ENCODE measurements at places on chromosomes 5 and 9.

DNA sequence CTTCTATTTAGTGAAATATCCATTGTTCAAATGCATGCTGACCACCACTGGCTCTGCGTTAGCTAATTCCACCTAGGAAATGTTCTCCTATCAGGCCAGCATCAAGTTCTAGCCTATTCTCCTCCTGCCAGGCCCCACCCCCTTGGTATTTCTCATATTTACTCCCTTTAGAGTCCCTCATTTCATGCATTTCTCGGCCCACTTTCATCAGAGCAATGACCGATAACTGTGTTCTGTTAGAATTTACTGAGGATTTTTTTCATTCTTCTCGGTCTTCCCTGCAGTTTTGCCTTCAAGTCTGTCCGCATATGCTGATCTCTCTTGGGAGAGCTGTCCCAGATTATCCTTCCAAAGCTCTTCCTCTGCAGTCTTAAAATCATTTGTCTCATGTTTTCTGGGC is 143.4 kb downstream of the GOLPH3 start:
- DNase-seq: no peak

GRCh38 chr9:78366827-78367226 is 69.9 kb downstream of the PSAT1 start:
- no peak for DNase-seq

DNA sequence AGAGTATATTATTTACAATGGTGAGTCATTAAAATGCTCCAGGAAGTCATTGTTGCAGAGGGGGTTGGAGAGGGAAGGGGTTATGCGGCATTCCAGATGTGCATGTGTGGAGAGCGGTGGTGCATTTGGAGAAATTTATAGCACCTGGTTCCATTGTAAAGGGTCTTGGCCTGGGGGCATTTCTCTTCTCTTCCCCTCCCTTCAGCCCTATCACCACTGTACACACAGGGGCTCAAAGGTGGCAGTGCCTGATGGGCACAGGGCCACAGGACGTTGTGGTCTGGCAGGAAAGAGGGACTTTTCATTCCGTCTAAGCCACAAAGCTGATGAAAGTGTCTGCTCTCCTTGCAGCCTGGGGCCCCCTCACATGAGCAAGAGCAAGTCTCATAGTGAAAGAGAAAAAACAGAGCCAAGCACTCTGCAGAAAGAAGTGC is 442.4 kb upstream of the ZNF462 start:
- DNase-seq: no peak

- no peak for DNase-seq
Observed at GRCh38 chr9:82101475-82101874, 112.9 kb downstream of the SPATA31D1 start.

- no peak for DNase-seq
Observed at GRCh38 chr9:36780186-36780585, 207.5 kb downstream of the MELK start.

- DNase-seq: no peak
Observed at GRCh38 chr5:16805486-16805885, 130.6 kb downstream of the MYO10 start.

GRCh38 chr9:129885018-129885669 is 49.9 kb downstream of the USP20 start:
- DNase-seq: no peak

- DNase-seq: no peak
Observed at GRCh38 chr9:129052592-129052991, 16.2 kb downstream of the MIGA2 start.

DNA sequence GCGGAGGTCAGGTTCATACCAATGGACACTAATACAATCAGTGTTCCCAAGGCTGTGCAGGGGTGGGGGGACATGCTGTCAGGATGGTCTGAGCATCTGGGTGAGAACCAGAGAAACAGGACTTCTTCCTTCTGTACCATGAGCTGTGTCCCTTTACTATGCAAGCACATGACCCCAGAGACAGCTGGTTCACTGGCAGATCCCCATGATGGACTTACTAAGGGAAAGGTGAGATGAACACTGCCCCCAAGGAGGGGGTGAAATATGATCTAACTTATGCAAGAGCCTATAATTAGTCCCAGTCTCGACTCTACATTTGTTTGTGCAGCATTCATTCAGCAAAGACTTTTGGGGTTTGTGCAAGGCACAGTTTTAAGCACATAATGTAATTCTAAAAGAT is 91.4 kb downstream of the LIFR start:
- no peak for DNase-seq

- no peak for DNase-seq
Observed at GRCh38 chr9:130972957-130973685, 34.1 kb upstream of the FIBCD1 start.

DNA sequence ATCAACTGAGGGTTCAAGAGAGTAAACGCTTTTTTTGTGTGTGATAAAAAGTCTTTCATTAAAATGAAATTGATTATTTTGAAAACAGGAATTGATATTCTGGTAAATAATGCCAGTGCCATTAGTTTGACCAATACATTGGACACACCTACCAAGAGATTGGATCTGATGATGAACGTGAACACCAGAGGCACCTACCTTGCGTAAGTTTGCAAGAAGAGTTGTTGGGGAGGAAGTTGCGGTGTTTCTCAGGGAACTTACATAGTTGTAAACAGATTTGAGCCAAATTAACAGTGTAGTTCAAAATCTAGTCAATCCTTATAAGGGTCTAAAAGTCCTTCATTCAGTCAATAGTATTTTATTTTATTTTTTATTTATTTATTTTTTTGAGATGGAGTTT is 28.9 kb downstream of the HSDL2 start:
- DNase-seq: no peak

- DNase-seq: no peak
Observed at GRCh38 chr9:104743376-104743985, 4.0 kb upstream of the NIPSNAP3A start.

DNA sequence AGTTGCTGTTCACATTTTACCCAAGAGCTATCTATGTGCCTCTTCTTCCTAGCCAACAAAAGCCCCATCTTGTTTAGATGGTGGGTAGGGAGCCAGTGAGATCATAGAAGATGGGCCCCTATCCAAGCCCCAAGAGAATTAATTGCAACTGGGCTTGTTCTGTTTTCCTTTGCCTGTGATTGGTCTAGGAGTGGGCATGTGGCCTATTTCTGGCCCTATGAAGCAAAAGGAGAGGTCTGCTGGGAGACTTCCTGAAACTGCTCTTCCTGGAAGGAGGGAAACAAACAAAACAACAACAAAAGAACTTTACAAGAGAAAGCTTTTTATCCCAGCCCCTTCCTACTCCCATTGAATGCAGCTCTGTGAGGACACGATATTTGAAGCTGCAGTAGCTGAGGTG is 32.5 kb upstream of the ALDOB start:
- DNase-seq: no peak

DNA sequence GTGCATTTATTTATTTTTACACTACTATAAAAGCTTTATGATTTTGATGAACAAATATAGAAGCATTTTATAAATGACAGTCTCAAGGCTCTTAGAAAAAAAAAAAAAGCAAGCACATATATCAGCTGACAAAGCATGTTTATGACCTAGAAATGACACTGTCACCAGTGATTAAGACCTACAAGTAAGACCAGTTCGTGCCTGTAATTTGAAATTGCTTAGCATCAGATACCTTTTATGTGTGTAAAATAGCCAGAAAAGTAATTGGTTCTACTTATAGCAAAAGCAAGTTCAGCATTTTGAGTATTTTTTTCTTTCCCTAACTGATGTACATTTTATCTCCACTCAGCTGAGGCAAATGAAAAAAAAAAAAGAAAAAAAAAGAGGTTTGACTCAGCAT is 808.4 kb downstream of the CDH18 start:
- no peak for DNase-seq

DNA sequence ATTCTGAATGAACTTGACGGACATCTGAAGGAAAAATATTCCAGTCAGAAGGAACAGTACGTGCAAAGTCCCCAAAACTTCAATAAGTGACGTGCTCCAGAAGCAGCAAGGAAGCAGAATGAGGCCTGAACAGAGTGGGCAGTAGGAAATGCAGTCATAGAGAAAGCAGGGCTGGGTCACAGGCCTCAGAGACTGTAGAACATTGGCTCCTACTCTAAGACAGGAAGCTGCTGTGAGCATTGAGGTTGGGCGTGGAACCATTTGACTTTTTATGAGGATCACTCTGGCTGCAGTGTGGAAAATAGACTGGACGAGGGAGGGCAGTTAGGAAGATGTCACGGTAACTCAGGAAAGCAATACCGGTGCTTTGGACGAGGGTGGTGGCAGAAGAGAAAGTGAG is 64.0 kb downstream of the DOCK8 start:
- no peak for DNase-seq

GRCh38 chr9:22040760-22041159 is 31.7 kb upstream of the CDKN2B start:
- DNase-seq: no peak

DNA sequence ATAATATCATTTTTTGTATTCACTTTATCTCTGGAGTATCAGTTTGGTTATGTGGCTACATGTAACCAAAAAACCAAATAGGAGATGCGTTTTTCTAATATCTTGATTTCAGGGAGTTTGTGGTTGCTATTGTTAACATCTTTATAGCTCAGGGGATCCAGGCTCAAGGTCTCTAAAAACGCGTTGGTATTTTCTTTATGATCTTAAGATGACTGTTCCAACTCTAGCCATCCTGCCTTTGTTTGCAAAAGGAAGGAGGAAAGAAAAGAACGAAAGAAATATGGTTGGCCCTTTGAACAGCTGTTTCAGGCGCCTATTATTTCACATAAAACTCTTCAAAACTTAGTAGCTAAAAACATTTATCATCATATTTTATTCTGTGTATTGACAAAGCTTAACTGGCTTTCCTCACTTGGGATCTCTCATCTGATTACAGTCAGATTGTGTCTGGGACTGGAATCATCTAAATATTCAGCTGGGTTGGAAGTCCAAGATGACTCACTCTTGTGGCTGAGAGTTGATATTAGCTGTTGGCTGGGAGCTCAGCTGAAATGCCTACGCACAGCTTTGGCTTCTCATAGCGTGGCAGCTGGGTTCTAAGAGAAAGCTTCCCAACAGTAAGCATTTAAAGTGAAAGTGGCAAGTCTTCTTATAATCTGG is 60.1 kb downstream of the FAM174A start:
- no peak for DNase-seq

- DNase-seq: no peak
Observed at GRCh38 chr5:81212211-81212751, 20.8 kb upstream of the CKMT2 start.

- no peak for DNase-seq
Observed at GRCh38 chr9:70303268-70303667, 44.5 kb downstream of the SMC5 start.

GRCh38 chr5:68722357-68722756 is 371.5 kb upstream of the SLC30A5 start:
- no peak for DNase-seq

GRCh38 chr9:36193023-36193422 is 2.3 kb downstream of the CLTA start:
- DNase-seq: no peak

- DNase-seq: no peak
Observed at GRCh38 chr5:122076669-122077365, 1.2 kb downstream of the LOX start.

DNA sequence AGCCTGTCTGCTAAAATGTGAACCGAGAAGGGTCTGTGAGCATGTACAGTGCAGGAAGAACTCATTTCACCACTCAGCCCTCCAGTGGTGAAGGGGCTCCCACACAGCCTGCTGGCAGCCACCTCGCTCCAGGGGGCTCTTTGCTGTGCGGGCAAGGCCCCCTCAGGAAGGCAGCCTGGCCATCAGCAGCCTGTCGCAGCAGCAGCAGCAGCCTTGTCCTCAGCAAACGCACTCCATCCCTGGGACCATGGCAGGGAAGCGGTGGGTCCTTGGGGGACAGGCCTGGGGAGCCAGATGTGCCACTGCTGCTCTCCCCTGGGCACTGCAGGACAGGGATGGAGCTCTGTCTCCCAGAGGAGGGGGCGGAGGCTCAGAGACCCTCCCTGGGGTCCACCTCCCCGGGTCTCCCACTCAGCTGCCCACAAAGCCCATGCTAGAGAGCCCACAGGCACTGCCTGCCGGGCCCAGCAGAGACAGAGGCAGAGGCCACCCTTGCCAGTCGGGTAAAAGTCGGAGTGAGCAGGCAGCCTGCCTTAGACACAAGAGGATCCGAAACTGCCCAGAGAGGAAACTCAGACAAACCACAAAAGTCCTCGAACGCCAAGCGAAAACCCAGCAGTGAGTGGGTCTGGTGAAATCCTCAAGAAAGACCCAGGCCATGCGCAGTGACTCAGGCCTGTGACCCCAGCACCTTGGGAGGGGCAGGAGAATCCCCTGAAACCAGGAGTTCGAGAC is 8.0 kb downstream of the BRD3 start:
- no peak for DNase-seq

DNA sequence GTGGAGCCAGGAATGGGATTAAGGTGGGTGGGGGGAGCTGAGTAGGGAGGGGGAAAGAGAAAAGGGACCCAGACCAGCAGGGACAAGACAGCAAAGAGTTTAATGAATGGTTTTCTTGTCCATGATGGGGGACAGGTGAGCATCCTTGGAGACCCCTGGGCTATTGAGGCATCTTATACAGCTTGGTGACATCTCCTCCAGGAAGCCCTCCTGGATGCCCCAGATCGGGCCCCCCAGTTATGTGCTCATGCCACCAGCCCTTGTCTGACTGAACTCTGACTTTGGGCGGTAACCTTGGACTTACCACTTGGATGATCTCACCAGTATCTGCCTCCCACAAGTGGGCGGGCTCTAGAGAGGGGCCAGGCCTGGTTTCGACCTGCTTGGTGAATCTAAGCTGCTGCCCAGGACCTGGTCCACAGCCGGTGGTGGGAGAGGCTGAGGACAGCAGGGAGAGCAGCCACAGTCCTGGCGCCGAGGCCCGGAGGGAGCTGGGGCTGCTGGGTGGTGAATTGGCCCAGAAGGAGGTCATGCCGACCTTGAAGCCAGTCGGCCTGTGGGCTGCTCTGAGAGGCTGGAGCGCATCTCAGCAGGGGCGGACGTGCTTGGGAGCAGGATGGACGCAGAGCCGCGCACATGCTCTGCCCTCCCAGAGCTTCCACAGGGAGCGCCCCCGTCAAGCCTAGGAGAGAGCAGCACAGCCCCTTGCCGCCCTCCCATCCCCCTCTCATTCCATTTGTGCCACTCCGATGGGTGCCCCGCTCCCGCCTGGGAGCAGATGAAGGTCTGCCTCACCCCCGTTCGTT is 36.2 kb downstream of the UNC5A start:
- no peak for DNase-seq

DNA sequence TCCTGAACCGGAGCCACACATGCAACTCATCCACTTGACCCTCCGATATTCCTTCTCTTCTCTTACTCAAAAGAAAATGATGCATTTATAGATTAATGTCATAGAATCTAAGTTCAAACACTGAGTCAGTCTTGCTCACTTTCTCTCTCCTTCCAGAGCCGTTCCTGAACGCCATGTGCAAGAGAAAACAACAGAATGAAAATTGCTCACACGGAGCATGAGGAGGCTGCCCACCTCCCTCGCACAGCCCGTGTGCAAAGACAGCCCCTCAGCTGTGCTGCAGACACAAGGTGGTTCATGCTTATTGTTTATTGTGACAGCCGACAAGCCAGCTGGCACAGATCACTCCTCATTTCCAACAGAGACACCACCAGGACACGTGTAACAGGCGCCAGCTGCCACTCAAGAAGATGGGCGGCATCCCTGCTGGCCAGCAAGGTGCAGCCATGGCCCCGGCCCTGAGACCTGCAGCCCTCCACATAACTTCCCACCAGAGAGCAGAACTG is 290.8 kb downstream of the GLIS3 start:
- DNase-seq: no peak
